Amygdala (tissue), 56 donors: ENCODE measurements at places on chromosomes 1 and 21.

- DNase-seq: no peak
Measured at GRCh38 chr1:150271291-150271959, 1.2 kb upstream of the C1orf54 start.

- no peak for DNase-seq
Measured at GRCh38 chr1:9260059-9260766, 25.6 kb downstream of the H6PD start.

- no peak for DNase-seq
Measured at GRCh38 chr1:8858888-8859706, 19.4 kb downstream of the ENO1 start.

DNA sequence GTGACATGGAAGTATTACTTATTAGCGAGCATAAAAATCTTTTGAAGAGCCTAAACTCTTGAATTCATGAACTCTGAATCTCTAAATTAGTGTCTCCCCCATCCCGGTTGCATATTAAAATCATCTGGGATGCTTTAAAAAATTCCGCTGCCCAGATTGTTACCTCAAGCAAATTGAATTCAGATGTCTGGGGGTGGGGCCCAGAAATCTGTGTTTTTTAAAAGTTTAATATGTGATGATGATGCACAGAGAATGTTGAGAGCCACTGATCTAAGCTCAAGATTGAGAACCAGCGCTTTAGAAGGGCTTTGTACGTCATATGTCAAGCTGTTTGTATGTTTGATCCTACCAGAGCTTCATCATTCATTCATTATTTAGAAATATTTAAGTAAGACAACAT lies 446.8 kb downstream of the NUF2 start:
- DNase-seq: no peak
